ENCODE measurements at places on chromosomes 16 and 17. TPM values are rescaled to one million over a fixed set of nuclear protein-coding genes. Genes with fewer than 3 reads are reported as not detected.
A peak's percentile ranks its signal among the peaks of the same experiment; 100 is the strongest.

DNA sequence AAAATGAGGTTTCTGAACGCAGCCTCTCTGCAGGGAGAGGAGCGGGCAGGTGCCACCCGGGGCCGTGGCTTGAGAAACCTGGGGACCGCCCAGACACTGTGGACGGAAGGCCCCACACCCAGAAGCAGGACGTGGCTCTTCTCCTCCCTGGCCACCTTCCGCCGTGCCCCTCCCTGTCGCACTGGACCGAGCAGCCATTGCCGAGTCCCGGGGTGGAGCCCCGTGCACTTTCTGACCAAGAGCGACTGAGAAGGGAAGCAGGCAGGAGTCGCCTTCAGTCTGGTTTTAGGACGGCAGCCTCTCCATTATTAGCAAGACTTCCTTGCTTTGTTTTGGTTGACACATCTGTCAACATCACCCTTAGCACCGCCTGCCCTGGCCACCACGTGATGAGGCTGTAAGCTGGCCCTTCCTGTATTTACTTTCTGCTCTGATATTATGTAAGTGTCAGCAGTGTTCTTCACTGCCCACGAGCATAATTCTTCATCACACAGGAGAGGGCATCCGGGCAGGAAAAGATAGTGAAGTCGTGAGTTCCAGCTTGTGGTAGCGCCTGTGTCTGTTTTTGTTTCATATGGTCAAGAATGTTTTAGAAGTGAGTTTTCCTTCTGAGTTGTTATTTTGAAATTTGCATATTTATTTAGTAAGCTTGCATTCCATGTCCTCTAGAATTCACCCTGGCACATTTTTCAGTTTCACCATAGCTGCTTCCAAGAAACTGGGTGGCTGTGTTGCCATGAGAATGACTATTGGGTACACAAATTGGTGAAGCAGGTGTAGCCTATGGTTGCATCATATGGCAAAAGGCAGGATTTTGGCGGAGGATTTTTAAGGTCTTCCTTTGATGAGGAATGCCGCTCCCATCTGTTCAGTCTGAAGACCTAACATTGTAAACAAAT, 1.0 kb downstream of the HERPUD1 start:
- no peaks in the 10 kb centered on the region for H3K27me3 ChIP-seq
- peak overlapping the region; percentile 95 for H3K27ac ChIP-seq
- H3K36me3 ChIP-seq: peaks cover 14% of the 10 kb centered on the region
- peak overlapping the region; percentile 77 for H3K4me3 ChIP-seq

Gene CEP295NL
- total RNA-seq: 1.4 TPM

- H3K36me3 ChIP-seq: no peaks in the 10 kb centered on the region
- H3K27me3 ChIP-seq: no peaks in the 10 kb centered on the region
- no peak for DNase-seq
- H3K27ac ChIP-seq: no peak overlapping the region
Observed at GRCh38 chr17:67026341-67026740, 18.0 kb upstream of the CACNG1 start.

DNA sequence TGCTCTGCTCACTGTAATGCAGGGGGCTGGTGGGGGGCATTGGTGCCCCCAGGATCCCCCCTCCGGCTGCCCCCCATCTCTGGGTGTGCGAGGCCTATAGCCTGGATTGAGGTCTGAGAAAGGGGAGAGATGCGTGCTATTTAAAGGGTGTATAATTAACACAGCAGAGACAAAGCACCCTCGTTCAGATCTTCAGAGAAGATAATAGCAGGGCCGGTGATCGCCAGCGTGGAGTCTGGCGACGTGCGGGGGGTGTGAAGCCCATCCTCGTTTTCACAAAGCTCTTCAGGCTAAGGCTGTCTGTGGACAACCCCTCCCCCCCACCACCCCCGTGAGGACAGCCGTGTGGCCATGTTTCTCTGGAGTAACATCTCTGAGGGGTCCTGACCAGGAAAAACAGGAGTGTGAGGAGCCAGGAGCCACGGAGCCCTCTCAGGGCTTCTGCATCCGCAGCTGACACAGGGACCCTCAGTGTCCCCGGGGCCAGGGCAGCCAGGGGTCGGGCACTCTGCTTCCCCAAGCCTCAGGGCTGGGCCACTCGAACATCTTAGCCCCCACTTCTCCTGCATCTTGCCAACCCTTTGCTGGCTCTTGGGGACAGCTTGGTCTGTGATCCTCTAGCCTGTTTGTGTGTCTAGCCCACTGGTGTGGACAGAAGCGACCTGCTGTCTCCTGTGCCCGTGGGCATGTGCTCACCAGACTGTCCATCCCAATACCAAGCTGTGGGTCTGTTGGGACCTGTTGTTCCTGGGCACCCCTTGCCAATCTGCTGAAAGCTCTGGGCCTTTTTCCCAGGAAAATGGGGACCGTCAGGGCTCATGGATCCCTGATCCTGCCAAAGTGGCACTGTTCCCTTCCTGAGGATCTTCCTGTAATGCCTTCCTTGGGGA, 58.9 kb downstream of the BAIAP2 start:
- H3K4me1 ChIP-seq: peaks cover 78% of the 10 kb centered on the region
- H3K27me3 ChIP-seq: no peaks in the 10 kb centered on the region
- H3K36me3 ChIP-seq: peaks cover 2% of the 10 kb centered on the region
- DNase-seq: no peak
- peak overlapping the region; percentile 86 for H3K27ac ChIP-seq
- H3K4me3 ChIP-seq: no peak overlapping the region

DNA sequence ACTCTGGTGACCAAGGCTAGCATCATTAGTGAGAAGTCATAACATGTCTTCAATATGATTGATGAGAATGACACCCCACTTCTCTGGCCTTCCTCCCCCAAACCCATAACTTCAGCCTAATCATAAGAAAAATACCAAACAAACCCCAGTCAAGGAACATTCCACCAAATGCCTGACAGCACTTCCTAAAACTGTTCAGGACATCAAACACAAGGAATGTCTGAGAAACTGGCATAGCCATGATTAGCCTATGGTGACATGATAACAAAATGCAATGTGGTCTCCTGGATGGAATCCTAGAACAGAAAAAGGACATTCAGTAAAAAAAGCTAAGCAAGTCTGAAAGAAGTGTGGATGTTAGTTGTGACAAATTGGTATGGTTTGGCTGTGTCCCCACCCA, 24.7 kb upstream of the TBX4 start:
- peaks cover 9% of the 10 kb centered on the region for H3K4me1 ChIP-seq
- no peak overlapping the region for H3K4me3 ChIP-seq
- H3K36me3 ChIP-seq: no peaks in the 10 kb centered on the region
- H3K27ac ChIP-seq: no peak overlapping the region
- no peak for DNase-seq

- no peak overlapping the region for H3K27ac ChIP-seq
- DNase-seq: no peak
- peaks cover 78% of the 10 kb centered on the region for H3K36me3 ChIP-seq
- no peaks in the 10 kb centered on the region for H3K4me1 ChIP-seq
- no peaks in the 10 kb centered on the region for H3K27me3 ChIP-seq
Observed at GRCh38 chr16:22318690-22319358, 21.6 kb downstream of the POLR3E start.

Gene CIBAR2
- total RNA-seq: not detected

Gene CBX2
- total RNA-seq: 6.1 TPM

Gene PTX4
- 0.40 TPM for total RNA-seq

- peaks cover 14% of the 10 kb centered on the region for H3K4me1 ChIP-seq
- H3K4me3 ChIP-seq: no peak overlapping the region
- H3K27ac ChIP-seq: no peak overlapping the region
Observed at GRCh38 chr17:1147664-1148063, 32.1 kb downstream of the ABR start.

DNA sequence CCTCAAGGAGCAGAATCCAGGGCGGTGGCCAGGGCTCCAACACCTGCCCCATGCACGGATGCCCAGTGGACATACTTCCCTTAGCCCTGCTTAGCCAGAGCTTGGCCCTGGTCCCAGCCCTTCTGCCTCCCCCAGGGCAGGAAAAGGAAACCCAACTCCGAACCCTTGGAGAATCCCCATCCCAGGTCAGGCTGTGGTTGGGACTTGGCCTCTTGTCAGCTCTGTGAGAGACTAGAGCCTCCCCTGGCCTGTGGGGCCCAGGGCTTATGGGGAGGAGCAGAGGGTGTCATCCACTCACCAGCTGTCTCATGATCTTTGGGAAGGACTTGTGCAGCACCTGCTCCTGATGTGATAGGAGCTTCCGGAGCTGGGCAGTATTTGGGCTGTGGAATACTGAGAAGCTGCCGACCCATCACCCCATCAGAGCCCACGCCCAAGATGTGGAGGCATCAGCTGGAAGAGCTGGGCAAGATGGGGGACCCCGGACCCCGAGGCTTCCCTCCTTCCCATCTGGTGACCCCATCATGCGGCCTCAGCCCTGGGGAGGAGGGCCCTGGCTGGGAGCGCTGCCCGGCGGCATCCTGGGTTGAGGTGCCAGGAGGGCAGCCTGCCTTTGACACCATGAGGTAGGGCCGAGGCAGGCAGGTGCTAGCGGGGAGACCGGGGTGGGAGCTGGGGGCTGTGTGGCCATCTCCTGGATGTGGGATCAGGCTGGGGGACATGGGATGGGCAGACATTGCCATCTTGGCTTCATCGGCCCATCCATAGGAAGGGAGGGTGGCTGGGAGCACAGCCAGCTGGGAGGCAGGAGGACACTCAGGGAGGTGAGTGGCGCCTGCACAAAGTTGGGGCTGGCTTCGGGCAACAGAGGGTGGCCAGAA, 45.1 kb downstream of the TNFRSF13B start:
- H3K27me3 ChIP-seq: no peaks in the 10 kb centered on the region
- H3K27ac ChIP-seq: no peak overlapping the region
- H3K4me3 ChIP-seq: no peak overlapping the region
- peaks cover 6% of the 10 kb centered on the region for H3K4me1 ChIP-seq
- no peaks in the 10 kb centered on the region for H3K36me3 ChIP-seq

Data from muscle of leg (tissue), 16 donors.